ENCODE measurements at places on chromosomes 7 and 10.

DNA sequence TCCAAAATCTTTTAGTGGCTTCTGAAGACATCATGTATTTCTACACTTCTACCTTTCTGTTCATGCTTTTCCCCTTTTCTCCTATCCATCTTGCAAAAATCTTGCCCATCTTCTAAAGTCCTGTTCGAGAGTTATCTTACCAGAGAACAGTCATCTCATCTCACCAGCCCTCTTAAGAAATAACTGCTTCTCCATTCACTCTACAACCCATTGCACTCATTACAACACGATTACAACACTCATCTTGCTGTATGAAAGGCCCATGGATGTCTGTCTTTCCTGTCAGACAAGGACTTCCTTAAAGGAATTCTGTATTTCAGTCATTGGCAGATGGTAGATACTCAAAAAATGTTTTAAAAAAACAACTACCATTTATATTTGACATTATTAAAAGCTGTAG is 30.8 kb downstream of the ZNF438 start:
- peak; percentile 36 for DNase-seq

GRCh38 chr10:114301177-114301576 is 62.1 kb downstream of the VWA2 start:
- no peak for DNase-seq

- DNase-seq = peak; percentile 84
Observed at GRCh38 chr10:11901833-11902475, 78.8 kb downstream of the PROSER2 start.

- no peak for DNase-seq
Observed at GRCh38 chr7:94393246-94394108, 1.2 kb upstream of the COL1A2 start.

GRCh38 chr10:64408391-64409183 is 887.4 kb downstream of the REEP3 start:
- no peak for DNase-seq

GRCh38 chr10:98314532-98315284 is 46.7 kb upstream of the LOXL4 start:
- no peak for DNase-seq

GRCh38 chr10:6787718-6788117 is 207.6 kb upstream of the PRKCQ start:
- no peak for DNase-seq

DNA sequence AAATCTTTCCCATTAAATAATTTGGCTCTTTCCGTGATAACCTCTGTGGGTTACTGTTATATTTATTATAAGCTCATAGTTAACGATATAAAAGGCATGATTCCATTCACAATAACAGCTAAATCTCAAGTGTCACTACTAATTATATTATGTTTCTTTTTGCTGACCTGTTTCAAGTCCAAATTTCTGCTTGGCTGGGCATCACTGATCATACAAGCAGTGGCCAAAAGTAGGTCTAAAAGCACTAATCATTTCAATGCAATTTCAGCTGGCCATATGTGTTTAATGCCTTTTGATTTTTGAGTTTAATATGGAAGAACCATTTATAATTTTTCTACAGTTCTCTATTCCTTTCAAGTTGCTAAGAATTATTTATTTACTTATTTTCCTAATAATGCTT is 110.7 kb downstream of the SEMA3A start:
- DNase-seq = no peak

DNA sequence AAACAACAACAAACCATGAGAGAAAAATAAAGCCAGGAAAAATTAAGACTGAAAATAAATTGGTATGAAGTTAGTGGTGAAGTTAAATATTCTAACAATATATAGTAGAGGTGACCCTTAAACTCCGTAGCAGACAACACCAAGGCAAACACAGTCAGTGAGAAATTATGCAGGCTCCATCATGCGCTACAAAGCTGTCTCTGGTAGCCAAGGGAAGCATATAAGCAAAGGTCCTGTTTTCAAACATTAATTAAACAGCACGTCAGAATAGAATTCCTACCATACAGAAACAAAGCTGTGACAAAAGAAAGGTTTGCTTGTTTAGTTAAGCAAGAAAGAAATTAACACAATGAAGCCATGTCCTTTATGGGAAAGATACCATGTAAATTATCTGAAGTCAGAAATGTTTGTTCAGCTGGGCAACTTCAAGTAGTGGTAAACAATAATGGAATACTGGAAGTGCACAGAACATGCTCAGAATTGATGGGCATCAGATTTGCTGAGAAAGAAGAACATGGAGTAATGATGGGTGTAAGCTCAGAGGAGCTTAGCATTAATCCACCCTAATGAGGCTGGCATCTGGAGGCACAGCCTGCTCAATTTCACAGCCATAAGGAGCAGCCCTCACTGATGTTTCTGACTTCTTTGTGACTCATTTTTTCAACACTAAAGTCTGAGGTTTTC is 75.7 kb downstream of the IGF2BP3 start:
- no peak for DNase-seq

GRCh38 chr10:37960591-37961137 is 15.8 kb downstream of the ZNF25 start:
- DNase-seq = no peak

DNA sequence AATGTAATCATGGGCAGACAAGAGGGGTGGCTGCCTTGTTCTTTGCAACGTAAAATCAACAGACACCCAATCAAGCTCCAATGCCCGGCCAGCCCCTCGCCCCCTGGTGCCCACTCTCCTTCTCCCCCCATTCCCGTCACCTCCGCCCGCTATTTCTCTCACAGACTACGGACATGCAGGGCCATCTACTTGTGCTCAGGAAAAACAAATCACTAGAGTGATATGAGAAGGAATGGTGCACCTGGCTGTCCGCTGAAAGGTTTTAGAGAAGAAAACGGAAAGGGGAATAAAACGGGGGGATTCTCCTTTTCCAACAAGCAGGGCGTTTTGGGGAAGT is 396 bp downstream of the GRM8 start:
- DNase-seq = no peak

DNA sequence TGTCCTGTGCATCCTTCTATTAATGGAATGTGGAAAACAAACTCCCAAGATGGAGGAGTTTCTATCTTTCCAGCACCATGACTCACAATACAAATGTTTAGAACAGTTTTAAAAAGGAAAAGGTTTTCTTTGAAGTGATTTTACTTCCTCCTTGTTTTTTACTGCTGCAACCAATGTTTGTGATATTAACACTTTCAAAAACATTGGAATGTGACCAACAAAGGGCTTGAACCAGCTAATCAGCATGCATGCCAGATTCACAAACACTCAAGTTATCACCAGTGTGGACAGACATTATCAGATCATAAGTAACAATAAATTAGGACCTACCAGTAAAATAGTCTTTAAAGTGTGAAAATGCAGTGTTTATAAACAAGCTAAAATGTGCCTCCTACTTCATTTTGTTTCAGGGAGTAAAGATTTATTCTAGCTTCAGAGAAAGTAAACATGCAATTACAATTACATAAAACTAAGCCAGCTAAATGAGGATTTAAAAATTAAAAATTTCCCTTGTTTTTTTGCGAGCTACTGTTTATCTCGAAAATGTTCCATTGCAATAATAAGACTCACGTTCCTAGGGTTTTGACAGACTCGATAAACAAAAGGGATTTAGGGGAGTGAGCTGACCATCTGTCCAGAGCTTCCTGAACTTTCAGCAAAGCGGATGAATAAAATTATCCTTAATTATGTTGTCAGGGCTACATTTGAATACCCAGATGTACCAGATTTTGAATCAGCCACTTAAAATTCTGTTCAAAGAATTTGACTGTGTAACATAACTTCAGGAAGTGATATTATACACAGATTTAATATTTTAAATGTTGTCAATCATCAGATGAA is 29.8 kb downstream of the CPVL start:
- no peak for DNase-seq

DNA sequence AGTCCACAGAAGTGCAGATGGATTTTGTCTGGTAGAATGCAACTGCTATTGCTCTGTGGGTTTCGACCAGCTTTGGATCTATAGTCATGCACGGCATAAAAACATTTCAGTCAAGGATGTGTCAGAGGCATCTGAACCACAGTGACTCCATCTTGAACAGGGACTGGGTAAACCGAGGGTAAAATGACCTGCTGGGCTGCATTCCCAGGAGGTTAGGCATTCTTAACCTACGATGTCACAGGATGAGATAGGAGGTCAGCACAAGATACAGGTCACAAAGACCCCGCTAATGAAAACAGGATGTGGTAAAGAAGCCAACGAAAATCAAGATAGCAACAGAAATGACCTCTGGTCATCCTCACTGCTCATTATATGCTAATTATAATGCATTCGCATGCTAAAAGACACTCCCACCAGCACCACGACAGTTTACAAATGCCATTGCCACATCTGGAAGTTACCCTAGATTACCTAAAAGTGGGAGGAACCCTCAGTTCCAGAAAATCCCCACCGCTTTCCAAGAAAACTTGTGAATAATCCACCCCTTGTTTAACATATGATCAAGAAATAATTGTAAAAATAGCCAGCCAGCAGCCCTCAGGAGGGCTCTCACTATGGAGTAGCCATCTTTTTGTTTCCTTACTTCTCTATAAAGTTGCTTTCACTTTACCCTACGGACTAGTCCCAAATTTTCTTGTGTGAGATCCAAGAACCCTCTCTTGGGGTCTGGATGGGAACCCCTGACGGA is 50.7 kb upstream of the CPXM2 start:
- DNase-seq = no peak

GRCh38 chr10:95493862-95494261 is 67.3 kb downstream of the SORBS1 start:
- no peak for DNase-seq

DNA sequence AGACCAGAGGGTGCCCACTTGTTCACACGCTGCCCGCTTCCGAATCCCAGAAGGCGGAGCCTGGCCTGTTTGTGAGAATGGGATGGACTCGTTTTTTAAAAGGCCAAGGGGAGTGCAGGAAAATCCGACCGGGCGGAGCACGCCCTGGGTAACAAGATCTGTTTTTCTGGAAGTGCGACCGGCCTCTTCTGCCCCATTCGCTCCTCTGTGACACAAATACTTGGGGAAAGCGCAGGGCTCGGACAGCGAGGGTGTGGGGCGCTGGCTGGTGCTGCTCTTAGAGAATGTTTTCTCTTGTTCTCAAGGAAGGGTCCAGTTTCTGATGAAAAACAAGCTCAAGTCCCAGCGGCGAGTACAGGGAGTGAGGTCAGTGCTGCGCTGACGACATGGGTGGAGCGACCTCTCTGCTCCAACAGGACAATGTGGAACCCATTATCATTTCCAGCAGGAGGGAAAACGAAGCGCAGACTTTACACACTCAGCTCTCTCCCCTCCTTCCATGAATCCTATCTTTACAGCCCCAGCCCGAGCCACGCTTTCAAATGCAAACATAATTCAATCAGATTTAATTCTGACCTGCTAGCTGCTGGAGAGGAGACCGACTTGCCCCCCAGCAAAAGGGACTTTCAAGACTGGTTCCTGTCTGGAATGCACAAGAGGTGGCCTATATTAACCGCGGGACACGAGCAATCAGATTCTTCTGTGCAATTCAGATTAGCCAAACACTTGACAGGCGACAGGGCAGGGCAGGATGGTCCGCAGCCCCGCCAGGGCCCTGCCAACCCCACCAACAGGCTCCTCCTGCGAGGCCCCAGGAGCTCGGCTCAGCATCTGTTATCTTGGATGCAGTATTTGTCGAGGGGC is 1.1 kb downstream of the RADIL start:
- no peak for DNase-seq

- DNase-seq = no peak
Observed at GRCh38 chr10:24926557-24926956, 25.8 kb downstream of the PRTFDC1 start.

DNA sequence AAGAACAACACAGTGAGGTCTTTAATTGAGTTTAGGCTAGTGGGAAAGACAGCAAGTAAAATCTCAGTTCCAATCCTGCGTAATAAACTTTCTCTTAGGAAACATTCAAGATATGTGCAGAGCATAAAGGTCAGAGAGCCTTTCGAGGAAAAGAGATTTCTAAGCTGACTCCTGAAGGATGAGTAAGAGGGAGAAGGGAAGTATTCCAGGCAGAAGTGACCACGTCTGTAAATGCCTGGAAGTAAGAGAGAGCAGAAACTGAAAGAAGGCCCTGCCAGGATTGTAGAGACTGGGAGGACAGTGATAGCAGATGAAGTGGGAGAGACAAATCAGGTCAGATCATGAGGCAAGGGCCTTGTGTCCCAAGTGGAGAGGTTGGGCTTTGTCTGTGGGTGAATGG is 41.8 kb downstream of the PNLIPRP3 start:
- no peak for DNase-seq

DNA sequence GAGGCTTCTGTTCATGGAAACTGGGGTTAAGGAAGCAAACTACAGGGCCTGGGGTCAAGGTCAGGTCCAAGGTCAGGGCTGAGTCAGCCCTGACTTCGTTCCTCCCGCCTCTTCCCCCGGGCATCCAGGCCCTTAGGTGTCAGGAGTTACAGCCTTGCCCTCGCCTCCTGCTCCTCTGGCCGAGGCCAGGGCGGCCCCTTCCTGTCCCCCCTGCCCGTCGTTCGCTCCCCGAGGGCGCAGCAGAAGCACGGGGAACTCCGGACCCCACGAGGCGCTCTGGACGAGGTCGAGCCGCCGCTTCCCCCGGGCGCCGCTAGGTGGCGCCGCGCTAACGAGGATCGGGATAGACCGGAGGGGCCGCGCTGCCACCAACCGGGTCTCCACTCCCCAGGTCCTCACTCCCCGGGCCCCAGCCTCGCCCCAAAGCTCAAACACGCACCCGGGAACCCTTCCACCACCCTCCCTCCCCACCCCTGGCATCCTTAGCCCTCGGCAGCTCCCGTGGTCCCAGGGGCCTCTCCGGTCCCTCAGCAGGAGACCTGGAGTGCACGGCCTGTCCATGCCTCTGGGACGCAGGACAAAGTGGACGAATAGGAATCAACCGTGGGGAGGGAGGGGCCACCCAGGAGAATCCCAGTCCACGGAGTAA is 59.2 kb upstream of the MYL10 start:
- peak; percentile 41 for DNase-seq

DNA sequence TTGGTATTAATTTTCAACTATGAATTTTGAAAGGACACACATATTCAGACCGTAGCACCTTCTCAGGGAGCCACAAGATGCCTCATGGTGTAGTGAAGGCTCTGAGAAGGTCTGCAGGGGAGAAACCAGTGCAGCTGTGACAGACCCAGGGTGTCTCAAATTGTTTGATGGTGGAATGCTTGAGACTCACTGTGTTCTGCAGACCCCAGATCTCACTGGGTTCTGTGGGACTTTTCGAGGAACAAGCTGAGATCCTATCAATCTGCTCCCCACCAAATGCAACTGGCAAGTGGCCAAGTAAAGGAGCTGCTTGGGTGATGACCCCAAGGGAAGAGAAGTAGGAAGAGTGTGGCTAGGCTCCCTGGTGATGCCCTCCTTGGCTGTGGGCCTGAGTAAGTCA is 130.5 kb upstream of the UNC5B start:
- DNase-seq = no peak

GRCh38 chr7:108299251-108299973 is 156.8 kb downstream of the NRCAM start:
- no peak for DNase-seq

Data from Kasumi-1 (cell line).